ENCODE measurements at places on chromosomes 11 and 22.

GRCh38 chr22:40728731-40729189 lies 49.5 kb downstream of the MCHR1 start:
- no peak for DNase-seq

GRCh38 chr22:22075382-22076163 lies 93.0 kb upstream of the TOP3B start:
- DNase-seq, result no peak

GRCh38 chr11:112522536-112522935 lies 261.9 kb upstream of the PLET1 start:
- DNase-seq, result no peak

DNA sequence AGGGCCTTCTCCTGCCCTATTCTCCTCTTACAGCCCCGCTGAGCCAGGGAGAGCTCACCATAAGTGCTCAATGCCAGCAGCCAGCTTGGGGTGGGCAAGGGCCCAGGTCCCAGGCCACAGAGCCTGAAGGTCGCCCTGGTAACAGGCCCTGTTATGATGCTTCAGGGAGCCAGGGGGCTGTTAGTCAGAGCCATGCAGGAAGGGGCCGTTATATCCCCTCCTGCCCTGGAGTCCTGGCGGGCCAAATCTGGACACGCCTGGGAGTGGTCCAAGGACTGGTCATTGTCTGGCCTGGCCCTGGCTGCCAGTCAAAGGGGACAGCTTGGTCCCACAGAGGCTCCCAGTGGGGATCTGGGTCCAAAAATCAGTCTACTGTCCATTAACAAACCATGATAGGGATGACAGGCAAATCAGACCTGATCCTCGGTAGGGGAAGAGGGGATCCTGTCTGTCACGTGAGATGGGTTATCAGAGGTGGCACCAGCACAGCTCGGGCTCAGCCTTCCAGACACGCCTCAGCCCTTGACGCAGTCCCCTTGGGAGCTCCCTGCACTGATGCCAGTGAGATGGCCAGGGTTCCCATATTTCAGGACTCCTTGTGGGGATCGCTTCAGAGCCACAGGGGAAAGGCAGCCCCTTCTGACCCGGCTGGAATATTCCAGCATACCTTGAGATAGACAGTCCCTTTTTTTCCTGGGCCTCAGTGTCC lies 55.9 kb downstream of the LRRC32 start:
- DNase-seq, result peak; percentile 38

DNA sequence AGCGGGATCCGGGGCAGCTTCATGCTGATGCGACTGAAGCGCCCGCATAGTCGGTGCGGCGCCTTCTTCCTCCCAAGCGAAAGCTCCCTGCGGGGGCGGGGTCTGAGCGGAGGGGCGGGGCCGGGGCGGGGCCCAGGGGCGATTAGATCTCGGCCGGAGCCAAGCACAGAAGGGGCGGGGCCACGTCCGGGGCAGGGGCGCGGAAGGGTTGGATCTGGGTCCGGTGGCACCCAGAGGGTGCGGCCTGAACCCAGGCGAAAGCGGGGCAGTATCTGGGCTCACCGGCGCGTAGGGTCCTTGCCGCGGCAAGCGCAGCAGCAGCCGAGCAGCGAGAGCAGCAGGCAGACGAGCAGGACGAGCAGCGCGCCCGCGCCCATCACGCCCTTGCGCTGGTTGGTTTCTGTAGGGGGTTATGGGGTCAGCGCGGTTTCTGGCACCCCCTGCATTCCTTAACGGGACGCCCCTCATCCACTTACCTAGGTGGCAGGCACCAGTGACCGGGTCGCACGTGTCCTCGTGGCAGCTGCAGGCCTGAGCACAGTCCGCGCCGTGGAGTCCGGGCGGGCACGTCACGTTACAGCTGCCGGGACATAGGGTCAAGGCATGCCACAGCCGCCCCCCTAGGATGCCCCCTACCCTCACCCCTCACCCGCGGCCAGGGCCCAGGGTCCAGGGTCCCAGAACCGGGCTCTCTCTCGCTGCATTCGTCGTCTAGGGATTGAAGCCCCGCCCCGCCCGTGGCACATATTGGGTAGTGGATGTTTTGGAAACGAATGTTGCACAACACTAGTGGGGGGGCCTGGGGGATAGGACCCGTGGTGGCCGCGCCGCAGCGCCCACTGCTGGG lies 8.1 kb downstream of the SCARF2 start:
- no peak for DNase-seq

All from amygdala (tissue), 56 donors.